ENCODE measurements at places on chromosomes 1 and 21. TPM values are rescaled to one million over a fixed set of nuclear protein-coding genes. Genes with fewer than 3 reads are reported as not detected.

The CLIC6 gene
- 5.0 TPM for total RNA-seq

The DNALI1 gene
- 3.9 TPM for total RNA-seq

DNA sequence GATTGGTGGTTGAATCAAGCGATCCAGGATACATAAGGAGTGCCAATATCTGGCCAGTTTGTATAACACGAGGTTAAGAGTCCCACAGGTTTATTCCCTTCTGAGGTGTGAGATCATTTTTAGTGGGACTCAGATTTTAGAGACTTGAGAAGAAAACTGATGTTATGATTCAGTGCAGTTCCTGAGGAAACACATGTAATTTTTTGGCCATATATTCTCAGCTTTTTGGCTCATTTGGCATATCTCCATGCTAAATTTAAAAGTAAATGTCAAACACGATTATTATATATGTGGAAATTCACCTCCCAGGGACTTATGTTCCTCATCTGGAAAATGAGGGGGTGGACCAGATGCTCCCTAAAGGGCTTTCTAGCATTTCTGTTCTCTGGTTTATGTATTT lies 39.2 kb upstream of the SERBP1 start:
- no peak for DNase-seq

- no peak for DNase-seq
Measured at GRCh38 chr1:159851407-159851806, 11.1 kb downstream of the VSIG8 start.

GRCh38 chr1:204076891-204077290 lies 4.0 kb downstream of the SOX13 start:
- peak; percentile 11 for DNase-seq
